ENCODE measurements at places on chromosomes 4 and X.
A peak's percentile ranks its signal among the peaks of the same experiment; 100 is the strongest.

DNA sequence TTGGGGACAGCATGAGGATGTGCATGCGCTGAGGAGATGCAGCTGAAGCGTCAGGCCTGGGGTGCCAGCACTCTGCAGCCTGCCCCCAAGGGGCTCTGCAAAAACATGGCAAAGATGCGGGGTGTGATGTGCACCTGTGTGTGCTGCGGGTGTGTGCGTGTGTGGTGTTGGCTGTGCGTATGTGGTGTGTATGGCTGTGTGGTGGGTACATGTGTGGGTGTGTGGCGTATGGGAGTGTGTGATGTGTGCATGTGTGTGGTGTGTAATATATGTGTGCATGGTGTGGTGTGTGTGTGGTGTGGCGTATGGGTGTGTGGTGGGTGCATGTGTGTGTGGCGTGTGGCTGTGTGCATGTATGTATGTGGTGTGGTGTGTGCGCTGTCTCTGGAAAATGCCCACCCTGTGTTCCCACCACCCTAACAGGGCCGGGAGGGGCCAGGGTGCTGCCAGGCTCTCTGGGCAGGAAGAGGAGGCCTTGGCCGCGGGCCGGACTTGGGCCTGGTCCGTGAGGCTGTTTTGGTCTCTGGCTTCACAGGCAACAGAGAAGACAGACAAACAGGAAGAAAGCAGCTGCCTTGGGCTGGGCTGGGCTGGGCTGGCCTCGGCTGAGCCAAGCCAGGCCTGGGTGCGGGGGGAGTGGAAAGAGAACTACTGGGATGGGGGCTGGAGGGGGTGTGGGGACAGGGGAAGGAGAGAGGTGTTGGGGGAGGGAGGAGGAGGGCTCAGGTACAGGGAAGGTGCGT is 1.1 kb upstream of the AVPR2 start:
- no peak for DNase-seq

GRCh38 chrX:65674204-65674893 is 6.9 kb downstream of the MSN start:
- no peak for DNase-seq

DNA sequence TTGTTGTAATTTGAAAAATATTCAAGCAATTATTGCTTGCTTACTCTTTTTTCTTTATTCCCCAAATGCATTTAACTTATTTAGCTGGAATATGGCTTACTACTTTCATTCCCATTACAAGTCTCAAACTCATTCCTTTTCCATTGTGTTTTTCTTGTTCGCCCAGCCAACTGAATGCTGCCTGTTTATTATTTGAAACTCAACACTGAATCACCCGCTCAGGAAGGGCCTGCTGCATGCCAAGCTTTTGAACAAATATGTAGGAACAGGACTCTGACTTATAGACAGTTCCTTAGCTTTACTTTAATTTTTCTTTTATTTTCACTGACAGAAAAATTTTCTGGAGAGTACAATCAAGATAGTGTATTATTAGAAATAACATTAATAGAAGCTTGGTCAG is 12.9 kb downstream of the PCDH18 start:
- no peak for DNase-seq

DNA sequence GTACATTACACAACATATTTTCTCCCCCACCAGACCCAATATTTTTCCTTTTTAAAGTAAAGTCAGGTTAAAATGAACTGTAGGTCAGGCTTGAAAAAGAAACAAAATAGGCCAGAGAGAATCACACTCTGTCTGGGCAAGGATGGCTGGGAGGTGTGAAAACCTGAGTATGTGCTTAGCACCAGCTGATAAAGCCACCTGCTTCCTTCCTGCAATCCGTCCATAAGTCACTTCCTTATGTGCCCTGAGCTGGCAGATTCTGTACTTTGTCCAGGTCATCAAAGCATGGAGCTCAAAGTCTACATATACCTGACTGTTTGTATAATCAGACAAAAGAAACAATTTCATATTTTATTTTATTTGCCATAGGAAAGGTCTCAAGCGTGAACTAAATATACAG is 37.7 kb downstream of the ANTXR2 start:
- no peak for DNase-seq

DNA sequence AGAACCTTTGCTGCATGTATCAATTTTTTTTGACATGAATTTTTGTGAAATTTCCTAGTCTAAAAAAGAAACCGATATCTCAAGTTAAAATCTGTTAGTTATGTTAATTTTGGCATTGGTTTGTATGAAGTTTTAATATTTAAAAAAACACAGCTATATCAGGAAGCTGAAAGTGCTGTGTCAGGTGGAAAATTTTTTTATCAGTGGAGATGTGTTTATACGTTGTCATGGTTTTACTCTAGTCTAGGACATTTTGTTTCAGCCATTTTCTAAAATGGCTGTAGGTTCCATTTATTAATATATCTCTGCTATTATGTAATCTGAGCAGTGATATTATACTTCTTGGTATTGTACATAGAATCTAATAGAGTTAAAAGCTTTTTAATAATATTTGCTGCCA is 34.2 kb downstream of the OCRL start:
- DNase-seq = no peak

DNA sequence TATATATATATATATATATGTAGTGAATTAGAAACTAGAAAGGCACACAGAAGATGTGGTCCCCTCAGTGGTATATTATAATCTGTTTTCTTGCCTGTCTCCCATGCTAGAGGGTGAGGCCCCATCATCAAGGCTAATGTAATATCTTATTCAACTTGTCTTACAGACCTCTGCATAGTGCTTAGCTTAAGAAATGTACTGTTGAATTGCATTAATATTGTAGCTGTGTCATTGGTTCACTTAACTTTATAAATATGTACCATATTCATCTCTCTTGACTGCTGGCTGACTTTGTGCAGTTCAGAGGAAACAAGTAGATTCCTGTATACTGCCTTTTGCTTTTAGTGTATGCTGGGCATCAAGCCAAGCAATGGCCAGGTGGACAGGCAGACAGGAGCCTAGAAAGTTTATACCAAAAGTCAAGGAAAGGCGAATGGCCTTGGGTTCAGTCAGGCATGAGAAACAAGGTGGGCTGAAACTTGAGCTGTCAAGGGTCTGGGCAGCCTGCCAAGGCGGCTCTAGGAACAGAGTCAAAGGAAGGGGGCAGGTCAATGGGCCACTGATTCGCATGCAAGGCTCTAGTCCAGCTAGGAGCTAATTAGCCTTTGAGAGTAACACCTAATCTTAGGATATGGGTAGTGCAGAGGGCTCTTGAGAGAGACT is 78.8 kb upstream of the LEF1 start:
- DNase-seq = no peak

GRCh38 chr4:183636923-183637322 is 22.1 kb downstream of the RWDD4 start:
- DNase-seq = no peak

GRCh38 chr4:168536448-168536847 is 39.6 kb downstream of the PALLD start:
- no peak for DNase-seq

DNA sequence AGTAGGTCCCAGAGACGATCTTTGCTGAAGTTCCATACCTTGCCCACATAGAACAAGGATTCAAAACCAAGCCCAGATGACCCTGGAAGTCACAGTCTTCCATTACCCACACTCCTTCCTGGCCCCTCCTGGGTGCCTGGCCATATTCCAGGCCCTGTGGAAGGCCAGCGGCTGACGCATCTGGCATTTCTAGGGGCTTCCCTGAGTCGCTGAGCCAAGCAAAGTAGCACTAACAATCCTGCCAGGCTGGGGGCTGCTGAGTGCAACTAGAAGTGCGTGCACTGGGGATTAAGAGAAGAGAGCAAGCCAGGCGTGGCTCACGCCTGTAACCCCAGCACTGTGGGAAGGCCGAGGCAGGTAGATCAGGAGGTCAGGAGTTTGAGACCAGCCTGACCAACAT is 175.2 kb upstream of the CPEB2 start:
- DNase-seq = no peak

GRCh38 chrX:86946569-86946968 is 571.0 kb upstream of the KLHL4 start:
- no peak for DNase-seq

- no peak for DNase-seq
These were observed 26.6 kb downstream of the ADRA2C start for GRCh38 chr4:3792813-3793212.

DNA sequence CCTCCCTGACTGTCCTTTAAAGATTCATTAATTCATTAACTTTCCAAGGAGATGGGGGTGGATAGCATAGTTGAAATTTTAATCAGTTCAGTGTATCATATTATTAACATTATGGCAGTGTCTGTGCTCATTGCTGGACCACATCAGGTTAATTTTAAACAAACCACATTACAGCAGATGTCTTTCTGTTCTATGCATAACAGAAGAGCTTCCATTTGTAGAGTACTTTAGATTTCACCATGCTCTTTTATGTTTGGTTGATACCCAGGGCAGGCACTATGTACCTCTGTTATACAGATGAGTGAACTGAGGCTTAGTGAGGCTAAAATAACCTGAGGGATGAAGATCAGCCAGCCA is 41.1 kb downstream of the AFF2 start:
- no peak for DNase-seq

GRCh38 chr4:20735931-20736330 is 35.7 kb downstream of the PACRGL start:
- DNase-seq = no peak

DNA sequence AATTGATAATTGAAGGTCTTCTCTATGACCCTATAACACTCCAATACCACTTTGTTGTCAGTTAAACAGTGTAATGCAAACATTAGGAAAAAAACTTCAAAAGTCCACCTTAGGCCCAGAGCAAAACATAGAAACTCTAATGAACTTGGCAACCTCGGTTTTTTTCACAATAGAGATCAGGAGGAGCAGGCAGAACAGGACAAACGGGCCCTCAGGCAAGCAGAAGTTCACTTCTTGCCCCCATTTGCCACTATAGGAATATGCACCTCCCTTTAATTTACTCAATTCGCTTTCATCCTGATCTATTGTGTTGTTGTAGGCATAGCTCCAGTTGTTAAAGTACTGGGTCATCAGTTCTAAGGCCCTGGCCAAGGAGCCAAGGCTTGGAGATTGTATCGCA is 18.2 kb downstream of the ACOX3 start:
- no peak for DNase-seq

- DNase-seq = no peak
These were observed 38.5 kb upstream of the MSANTD1 start for GRCh38 chr4:3210467-3210866.

- no peak for DNase-seq
These were observed 182.9 kb downstream of the COX18 start for GRCh38 chr4:72886602-72887001.

- DNase-seq = no peak
These were observed 8.6 kb upstream of the KDR start for GRCh38 chr4:55133951-55134350.

- no peak for DNase-seq
These were observed 36.8 kb downstream of the FABP2 start for GRCh38 chr4:119284876-119285780.

DNA sequence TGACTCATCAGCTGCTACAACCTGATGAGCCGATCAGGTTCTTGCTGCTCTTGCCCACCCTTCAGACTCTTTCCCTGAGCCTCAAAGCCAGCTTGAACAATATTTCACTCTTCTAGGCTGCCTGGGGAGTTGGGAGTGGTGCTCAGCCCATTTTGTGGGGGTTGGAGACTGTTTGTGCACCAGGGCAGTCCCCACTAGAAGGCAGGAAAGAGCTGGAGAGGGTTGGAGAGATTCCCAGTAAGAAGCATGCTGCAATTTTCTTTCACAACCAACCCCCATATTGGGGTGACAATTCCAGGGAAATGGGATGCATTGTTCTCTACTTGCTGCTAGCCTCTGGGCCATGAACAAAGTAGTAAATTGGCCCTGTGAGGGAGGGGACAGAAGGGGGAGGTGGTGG is 44.1 kb downstream of the SLC16A2 start:
- DNase-seq = no peak

DNA sequence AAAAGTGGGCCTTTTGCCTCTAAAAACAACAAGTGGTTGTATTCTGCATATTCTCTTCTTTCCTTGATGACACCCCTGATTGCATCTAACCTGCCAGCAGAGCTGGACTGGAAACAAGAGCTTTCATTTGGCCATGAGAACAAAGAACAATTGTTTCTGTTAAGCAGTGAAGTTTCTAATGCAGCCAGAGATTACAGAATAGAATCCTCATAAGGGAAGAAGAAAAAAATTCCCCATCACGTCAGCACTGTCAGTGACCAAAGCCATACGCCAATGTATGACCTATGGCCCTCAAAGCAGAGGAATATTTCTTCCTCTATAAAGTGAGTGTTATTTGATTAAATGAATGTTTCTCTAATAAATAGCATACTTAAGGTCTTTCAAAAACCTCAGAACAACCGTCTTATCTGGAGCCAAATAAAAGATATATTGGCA is 529.1 kb upstream of the INTU start:
- DNase-seq = no peak

- no peak for DNase-seq
These were observed 27.8 kb upstream of the MAOB start for GRCh38 chrX:43910012-43910411.

- no peak for DNase-seq
These were observed 59.0 kb downstream of the REELD1 start for GRCh38 chr4:146273204-146273901.

DNA sequence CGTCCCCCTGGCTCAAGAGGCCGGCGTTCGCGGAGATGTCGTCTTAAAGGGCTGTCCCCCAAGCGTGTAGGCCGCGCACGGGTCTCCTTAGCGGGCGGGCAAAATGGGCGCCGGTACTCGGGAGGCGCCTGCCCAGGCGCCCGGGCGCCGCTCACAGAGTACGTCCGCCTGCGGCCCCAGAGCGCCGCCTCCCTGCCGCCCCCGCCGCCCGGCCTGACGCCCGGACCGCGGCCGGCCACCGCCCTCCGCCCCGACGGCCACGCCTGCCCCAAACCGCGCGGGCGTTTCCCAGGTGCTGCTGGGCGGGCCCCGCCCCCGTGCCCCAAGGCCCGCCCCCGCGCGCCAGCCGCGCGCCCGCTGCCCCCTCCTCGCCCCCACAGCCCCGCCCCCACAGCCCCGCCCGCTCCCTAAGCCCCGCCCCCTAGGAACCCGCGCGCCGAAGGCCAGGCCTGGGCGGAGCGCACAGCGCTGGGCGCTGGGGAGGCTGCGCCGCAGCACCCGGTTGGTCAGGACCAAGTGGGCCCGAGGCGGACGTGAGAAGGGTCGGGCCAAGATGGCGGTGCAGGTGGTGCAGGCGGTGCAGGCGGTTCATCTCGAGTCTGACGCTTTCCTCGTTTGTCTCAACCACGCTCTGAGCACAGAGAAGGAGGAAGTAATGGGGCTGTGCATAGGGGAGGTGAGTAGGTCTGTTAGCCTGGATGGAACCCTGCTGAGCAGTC is at the start of the genes BRCC3, CMC4 and MTCP1:
Gene BRCC3, plus strand, starts transcription at position 534 of the 719 bp plus-strand sequence. Its CDS starts 20 bp downstream, at position 554.
Gene CMC4, minus strand, starts transcription at position 162 of the 719 bp plus-strand sequence. CDS start 7,113 bp downstream, outside the sequence.
Gene MTCP1, minus strand, starts transcription at position 162 of the 719 bp plus-strand sequence. CDS start 5,126 bp downstream, outside the sequence.
- DNase-seq = peak; percentile 74

DNA sequence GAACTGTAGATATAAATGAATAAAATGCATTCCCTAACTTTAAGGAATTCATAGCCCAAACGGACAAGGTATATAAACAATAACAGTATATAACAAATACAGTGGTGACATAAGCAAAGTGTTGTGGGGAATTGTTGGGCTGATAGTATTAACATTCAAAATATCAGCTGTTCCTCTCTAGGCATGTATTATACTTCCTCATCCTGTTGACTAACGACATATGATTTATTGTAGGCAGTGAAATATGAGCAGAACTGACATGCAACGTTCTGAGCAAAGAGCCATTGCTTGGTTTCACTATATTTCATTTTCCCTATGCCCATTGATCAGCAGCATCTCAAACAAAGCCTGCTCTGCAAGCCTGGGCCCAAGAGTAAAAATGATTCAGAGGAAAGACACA is 143.9 kb downstream of the PTCHD1 start:
- DNase-seq = no peak
